ENCODE measurements at places on chromosomes 5 and 9.
A peak's percentile ranks its signal among the peaks of the same experiment; 100 is the strongest.

DNA sequence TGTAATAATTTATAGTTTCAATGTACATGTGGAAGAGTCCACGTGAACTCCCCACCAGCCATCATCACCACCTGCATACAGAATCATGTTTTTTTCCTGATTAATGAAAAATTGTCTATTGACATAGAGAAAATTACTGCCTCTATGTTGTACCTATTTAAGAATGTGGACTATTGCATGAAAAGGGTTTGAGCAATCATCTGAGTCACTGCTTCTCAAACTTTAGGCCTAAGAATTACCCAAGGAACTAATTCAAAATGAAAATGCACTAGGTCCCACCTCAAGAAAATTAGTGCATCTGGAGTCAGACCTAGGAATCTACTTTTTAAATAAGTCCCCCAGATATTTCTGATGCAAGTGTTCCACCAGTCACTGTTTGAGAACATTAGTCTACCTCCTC lies 709.3 kb downstream of the MAT2B start:
- no peak for DNase-seq

DNA sequence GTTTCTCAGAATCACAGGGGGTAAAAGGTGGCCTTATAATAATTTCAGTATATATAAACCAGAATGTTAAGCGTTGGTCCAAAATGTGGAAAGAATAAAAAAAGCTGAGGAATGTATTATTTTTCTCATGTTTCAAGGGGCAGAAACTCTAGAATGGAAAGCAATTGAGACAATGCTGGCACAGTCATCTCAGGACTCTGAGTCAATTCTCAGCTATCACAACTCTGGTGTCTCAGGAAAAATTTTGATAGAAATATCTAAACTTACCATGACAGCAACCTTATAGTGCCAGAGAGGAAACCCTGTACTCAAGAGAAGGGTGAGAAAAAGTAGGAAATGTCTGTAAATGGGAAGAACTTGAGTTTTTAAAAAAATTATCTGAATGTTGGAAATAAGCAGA lies 1189.4 kb upstream of the NUDT12 start:
- no peak for DNase-seq

DNA sequence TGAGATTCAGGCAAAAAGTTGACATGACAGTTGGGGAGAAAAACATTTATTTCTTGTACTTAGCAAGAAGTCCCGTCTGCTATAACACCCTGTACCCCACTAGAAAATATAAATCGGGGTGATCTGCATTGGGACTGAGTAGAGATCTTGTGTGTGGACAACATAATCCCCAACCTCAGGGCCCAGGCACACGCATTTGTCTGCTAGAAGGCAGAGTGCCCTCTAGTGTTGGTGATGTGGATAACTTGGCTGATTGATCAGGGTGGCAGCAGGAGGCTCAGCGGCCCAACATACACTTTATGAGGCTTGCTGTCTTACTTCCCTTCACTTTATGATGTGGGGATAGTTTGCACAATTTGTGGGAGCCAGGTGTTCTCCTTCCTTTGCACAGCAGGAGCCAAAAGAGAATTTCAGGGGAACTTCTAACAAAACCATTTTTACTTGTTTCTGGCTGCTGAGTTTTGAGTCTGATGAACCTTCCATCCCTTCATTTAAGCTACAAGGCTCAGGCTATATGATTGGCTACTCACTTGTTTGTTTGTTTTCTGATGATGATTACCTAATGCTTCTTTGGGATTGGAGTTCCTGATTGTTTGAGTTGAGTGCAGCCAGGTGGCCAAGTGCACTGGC lies 263.2 kb downstream of the DMAC1 start:
- DNase-seq, result peak; percentile 43

GRCh38 chr5:131285703-131286399 lies 22.0 kb downstream of the CDC42SE2 start:
- no peak for DNase-seq

DNA sequence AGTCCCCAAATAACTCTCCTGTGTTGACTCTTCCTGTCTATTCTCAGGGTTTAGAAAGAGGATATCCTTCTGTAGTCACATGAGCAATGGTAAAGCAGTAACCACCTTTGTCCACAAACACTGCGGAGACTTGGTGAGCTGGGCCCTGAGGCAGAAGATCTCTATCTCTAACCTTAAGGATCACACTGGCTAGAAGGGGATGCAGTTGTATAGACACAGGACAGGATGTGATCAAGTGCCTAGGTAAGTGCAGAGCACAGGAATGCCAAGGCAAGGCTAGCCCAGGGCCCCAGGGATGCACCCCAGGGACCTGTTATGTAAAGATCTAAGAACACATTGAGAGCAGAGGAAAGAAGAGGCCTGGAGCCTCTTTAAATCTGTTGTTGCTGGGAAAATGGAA lies 610.5 kb downstream of the IRX1 start:
- no peak for DNase-seq

DNA sequence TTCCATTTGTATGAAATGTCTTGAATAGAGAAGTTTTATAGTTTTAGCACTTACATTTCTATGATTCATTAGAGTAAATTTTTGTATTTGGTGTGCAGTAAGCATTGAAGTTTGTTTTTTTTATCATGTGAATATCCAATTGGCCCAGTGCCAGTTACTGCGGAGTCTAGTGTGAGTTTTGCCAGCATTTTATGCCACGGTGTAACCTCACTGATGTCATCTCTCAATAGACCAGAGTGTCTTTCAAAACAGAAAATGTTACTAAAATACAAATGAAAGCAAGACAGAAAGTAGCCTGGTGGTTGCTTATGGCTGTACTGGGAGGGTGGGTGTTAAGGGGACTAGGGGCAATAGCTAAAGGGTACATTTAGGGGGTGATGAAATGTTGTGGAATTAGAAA lies 62.8 kb downstream of the IPPK start:
- no peak for DNase-seq

GRCh38 chr9:95852059-95853032 lies 23.1 kb upstream of the ERCC6L2 start:
- DNase-seq, result no peak

GRCh38 chr9:85414390-85414789 lies 327.4 kb downstream of the AGTPBP1 start:
- no peak for DNase-seq

DNA sequence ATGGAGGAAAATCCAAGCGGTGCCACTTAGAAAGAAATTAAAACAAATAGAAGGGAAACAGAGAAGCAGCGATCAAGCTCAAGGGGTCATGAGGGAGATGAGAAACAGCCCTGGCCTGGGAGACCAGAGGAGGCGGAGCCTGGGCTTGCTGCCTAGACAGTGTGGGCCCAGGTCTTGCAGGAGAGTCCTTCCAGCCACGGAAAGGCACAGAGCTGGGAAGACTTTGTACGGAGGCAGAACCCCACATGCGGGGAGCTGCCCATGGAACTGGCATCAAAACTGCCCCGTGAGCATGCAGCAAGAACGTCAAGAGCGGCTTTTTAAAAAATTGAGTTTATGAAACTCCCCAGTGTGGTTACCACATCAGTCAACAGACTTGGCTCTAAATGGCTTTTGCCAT lies 119.4 kb downstream of the IRX1 start:
- no peak for DNase-seq

- no peak for DNase-seq
Measured at GRCh38 chr5:168750926-168751325, 171.8 kb upstream of the PANK3 start.

GRCh38 chr9:73839471-73839870 lies 657.7 kb upstream of the RORB start:
- no peak for DNase-seq

- DNase-seq, result no peak
Measured at GRCh38 chr5:150596826-150597225, 43.6 kb upstream of the SYNPO start.

GRCh38 chr9:3868012-3868411 lies 342.2 kb upstream of the RFX3 start:
- no peak for DNase-seq

GRCh38 chr5:176166427-176166826 lies 71.8 kb upstream of the SIMC1 start:
- DNase-seq, result no peak

DNA sequence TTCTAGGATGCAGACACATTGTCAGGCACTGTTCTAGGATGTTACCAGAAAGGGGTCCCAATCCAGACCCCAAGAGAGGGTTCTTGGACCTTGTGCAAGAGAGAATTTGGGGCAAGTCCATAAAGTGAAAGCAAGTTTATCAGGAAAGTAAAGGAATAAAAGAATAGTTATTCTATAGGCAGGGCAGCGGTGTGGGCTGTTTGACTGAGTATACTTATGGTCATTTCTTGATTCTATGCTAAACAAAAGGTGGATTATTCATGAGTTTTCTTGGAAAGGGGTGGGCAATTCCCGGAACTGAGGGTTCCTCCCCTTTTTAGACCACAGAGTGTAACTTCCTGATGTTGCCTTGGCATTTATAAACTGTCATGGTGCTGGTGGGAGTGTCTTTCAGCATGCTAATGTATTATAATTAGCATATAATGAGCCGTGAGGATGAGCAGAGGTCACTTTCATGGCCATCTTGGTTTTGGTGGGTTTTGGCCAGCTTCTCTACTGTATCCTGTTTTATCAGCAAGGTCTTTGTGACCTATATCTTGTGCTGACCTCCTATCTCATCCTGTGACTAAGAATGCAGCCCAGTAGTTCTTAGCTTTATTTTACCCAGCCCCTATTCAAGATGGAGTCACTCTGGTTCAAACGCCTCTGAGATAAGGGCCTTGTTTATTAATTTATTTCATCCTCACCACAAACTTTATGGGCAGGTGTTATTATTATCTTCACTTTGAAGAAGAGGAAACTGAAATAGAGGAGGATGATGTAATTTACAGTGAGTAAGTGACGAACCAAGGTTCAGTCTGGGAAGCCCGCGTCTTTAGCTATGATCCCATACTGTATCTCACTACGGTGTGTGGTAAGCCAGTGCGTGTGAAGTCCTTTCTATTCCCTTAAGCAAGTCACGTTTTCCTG lies 186.0 kb upstream of the KLF4 start:
- no peak for DNase-seq

All from dorsolateral prefrontal cortex (tissue), 122 donors.